NCI-H1694 (cell line): ENCODE measurements at places on chromosomes 6 and 20.

DNA sequence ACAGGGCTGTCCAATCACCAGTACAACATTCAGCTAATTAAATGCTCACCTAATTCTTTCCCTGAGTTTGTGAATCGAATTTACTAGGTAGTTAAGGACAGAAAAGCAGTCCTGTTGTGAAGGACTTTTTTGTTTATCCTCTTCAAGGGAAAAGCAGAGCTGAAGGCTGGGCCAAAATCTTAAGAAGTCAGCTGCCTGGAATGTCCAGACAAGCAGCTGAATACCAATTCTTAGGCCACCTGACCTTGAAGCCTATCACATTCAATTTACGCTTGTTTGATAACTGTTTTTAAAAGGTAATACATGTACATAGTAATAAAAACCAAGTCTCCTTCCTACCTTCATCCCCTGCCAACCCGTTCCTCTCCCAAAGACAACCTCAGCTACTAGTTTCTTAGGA is 56.4 kb downstream of the UQCC1 start:
- DNase-seq: no peak

- DNase-seq: no peak
Measured at GRCh38 chr6:109074133-109074415, 20.6 kb downstream of the SESN1 start.

GRCh38 chr20:49395183-49395582 is 87.3 kb downstream of the KCNB1 start:
- no peak for DNase-seq

GRCh38 chr6:113423956-113424355 is 433.2 kb upstream of the MARCKS start:
- no peak for DNase-seq

DNA sequence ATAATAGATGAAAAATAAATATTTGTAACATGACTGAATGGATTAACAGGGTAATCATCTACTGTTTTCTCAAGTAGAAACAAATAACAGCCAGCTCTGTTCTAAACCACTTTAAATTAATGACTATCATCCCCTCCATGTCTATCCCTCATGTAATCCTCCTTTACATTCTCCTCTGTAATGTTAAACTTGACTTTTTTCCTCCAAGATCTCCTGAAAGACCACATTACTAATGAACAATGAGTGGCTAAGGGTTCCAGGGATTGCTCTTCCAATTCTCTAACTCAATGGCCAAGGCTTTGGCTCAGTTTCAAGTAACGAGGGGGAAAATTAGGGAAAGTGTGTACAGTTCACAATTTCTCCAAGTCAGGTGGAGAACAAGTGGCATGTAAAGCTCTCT is 37.6 kb upstream of the FBXL4 start:
- no peak for DNase-seq

- DNase-seq: no peak
Measured at GRCh38 chr6:150276168-150276936, 92.5 kb upstream of the IYD start.

- DNase-seq: no peak
Measured at GRCh38 chr6:41488433-41489119, 57.6 kb upstream of the FOXP4 start.

DNA sequence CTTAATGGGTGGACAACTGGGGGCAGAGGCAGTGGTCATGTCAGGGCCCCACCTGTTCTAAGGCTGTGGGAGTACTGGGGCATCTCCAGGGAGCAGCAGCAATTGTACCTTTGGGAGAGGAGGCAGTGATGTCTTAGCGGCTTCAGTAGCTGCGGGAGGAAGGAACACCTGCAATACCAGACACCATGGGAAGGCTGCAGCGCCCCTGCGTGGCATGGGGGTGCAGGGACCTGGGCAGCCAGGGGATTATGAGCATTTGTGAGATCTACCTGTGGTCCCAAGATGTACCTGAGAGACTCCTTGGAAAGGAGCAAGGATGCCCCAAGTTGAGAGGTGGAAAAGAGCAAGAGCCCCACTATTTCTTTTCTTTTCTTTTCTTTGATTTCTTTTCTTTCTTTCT is 112.1 kb upstream of the GPR6 start:
- DNase-seq: no peak

GRCh38 chr20:56554869-56555268 is 21.8 kb downstream of the FAM209B start:
- peak; percentile 79 for DNase-seq

DNA sequence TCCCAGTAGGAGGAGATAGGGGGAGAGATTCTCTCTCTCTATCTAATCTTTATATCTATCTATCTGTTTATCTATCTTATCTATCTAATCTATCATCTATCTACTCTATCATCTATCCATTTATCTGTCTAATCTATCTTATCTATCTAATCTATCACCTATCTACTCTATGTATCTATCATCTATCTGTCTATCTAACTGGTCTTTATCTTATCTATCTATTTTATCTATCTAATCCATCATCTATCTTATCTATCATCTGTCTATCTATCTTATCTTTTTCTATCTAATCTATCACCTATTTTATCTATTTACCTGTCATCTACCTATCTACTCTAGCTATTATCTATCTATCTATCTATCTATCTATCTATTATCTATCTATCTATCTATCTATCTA is 109.4 kb downstream of the FNDC1 start:
- DNase-seq: no peak

GRCh38 chr6:108565091-108565766 is 4.5 kb downstream of the FOXO3 start:
- no peak for DNase-seq

- no peak for DNase-seq
Measured at GRCh38 chr20:32969356-32970114, 34.7 kb downstream of the SUN5 start.

DNA sequence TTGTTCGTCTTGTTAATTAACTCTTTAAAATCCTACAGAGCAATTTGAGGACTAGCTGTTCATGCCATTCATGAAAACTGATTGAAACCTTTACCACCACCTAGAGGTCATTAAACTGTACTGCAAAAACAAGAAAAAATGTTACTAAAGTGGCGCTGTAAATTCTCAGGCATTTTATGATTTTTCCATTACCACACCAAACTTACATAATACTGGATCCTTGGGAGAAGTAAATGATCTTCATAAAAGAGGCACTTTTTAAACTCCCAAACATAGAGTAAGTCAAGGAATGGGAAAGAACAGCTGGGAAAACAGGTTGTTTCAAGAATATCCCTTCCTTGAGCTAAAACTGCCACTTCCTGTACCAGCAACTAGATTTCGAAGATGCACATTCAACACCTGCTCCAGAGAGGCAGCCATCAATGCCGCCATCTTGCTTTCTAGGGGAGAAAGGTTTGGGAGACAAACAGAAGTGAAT is 54.3 kb downstream of the MYLIP start:
- DNase-seq: no peak

- no peak for DNase-seq
Measured at GRCh38 chr6:41359617-41360313, 24.4 kb downstream of the NCR2 start.

GRCh38 chr6:34912715-34913464 is 23.8 kb downstream of the ANKS1A start:
- DNase-seq: no peak
